Stimulated activated CD4-positive, alpha-beta T cell treated with anti-CD3 and anti-CD28 coated beads, Interleukin-1b, Interleukin-23, amount 100 ng/mL, for 1 hour (primary cell): ENCODE measurements at places on chromosomes 7 and 10.

- no peak for DNase-seq
These were observed 29.6 kb downstream of the SLC16A12 start for GRCh38 chr10:89505640-89506275.

DNA sequence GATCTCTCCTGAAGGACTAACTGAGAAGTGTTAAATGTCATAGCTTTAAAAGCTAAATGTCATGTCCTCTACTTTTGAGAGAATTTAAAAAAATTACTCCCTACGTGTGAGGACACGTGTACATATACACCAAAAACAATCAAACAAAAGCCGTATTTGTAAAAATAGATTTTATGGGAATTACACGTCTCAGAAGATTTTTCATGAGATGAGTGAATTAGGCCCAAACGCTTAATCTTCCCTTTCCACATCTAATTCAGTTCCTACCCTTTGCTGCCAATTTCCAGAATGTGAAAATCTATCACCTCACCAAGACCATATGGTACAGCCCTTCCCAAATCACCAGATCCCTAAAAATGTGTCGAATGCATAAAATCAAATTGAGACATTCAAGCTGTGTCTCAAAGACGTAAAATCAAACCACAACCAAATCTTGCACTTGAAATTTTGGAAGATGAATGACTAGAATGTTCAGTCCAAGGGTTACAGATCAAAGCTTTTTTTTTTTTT is 1.0 kb upstream of the CTTNBP2 start:
- DNase-seq = no peak

DNA sequence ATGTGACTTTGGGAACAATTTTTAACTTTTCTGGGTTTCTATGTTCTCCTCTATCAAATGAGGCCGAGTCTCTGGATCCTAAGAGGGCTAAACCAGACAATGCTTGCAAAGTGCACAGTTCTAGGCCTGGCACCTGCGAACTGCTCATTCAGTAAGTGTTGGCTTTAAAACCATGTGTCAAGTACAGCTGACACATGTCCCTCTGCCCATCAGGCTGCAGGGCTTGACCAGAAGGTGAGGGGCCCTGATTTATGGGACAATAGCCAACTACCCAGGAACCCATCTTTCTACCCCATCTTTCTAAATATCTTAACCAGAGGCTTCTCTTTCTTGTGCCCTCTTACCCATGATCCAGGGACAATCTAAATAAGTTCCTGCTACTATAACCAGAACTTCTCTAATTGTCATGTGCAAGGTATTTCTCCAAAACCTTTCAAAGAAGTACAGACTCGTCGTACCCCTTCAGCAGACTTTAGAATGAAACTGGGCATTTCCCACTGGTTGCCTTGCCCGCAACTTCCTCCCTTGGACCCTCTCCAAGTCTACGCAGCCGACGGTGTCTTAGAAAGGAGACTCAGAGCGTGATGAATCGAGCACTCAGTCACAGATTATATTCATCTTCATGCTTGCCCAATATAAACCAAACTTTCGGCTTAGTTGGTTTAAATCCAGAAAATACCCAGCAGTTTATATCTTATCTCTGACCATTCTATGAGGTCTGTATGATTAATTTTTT is 69.8 kb upstream of the STEAP1B start:
- no peak for DNase-seq

GRCh38 chr10:29285624-29286051 is 3.2 kb upstream of the LYZL1 start:
- DNase-seq = no peak

GRCh38 chr7:98163704-98164494 is 47.3 kb upstream of the BHLHA15 start:
- DNase-seq = no peak

GRCh38 chr7:30572212-30572841 is 22.4 kb upstream of the GARS1 start:
- no peak for DNase-seq

DNA sequence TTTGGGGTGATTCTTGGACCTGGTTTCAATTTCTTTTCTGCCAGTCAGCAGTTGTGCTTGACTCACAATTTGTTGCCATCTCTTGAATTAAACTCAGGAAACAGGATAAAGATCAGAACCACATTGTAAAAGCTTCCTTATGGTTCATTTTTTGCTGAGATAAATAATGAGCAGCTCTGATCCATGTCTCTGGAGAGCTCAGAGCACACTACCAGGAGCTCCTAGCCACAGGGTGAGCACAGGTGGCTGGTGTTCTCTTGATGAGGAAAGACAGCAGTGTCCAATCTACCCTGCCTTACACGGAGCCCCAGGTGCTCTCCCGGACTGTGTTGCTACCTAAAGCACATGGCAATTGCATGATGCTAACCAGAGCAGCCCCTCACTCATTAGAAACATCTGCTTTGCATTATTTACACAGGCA is 17.2 kb upstream of the FAM170B start:
- no peak for DNase-seq

DNA sequence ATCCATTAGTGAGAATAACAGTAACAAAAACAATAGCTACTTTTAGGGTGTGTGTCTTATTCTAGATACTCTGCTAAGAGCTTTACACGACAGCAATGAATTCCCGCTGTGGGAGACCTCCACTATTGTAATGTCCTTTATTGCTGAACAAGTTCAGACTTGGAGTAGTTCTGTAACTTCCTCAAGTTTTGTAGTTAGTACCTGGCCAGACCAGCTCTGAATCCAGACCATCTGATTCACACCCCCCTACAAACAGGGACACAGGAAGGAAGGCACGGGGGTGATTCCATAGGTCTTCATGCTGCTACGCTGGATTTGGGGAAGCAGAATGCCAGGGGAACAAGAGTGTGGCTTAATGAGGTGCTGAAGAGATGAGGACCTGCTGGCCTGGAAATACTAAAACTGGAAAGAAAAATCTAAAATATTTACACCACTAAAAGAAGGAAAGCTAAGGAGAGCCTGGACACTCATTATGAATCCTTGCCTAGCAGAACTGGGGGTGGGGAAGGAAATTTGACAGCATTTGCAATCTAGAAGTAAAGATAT is 194.6 kb upstream of the TMEM72 start:
- DNase-seq = no peak
